ENCODE measurements at places on chromosomes 13 and 19.

DNA sequence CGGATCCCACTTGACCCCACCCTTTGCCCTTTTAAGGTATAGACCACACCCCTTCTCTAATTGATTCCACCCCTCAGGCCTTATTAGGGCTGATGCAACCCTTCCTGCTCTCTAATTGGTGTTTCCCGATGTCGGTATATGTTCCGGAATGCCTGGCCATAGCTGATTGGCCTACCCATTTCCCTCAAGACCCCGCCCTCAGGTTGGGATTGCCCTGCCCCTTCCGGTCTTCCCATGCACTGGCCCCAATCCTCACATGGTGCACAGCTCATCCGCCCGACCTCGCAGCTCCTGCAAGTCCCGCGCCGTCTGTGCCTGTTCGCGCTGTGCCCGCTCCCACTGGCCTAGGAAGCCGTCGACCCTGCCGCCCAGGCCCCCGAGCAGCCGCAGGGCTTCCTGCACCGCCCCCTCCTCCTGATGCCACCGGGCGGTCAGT, 18.1 kb downstream of the TSKS start:
- DNase-seq: no peak

DNA sequence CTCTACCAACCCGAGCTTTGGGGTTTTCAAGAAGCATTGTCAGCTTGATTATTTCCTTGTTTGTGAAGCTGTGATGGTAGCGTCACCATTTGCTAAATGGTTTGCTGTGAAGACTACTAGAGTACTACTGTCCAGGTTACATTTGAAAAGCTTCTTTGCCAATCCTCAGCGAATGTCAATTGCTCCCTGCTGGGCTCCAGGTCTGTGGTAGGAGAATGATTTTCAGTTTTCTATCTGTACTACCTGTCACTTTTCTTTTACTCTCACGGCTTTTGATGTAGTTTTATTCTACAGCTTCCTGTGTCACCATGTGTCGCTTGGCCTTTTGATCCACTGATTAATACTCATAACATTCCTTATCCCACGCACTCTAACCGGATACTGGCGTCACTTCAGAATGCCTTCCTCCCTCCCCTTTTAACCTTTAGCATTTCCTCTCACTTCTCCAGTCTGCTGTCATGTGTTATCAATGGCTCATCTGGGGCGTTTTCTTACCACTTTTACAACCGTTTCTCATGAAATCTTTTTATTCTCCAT, 7.5 kb upstream of the GPR183 start:
- peak; percentile 57 for DNase-seq

DNA sequence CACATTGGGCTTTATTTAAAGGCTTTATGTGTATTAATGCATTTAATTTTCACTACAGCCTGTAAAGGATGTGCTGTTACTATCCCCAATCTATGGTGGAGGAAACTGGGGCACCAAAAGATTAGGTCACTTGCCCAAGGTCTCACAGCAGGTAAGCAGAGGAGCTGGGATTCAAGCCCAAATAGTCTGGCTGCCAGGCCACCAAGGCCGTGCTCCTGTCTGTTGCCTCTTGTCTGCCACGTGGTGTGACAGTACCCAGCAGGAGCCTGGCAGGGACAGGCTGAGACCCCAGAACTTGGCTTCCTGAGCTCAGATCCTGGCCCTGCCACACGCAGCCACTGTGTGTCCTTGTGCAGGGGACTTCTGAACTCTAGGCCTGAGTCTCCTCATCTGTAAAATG, 4.5 kb downstream of the NTN5 start:
- no peak for DNase-seq

- peak; percentile 37 for DNase-seq
These were observed 14.9 kb upstream of the IL4I1 start for GRCh38 chr19:49911381-49912145.

GRCh38 chr13:111114362-111115060, 599 bp upstream of the ARHGEF7 start:
- DNase-seq: no peak

GRCh38 chr19:10565028-10565566, 713 bp downstream of the KRI1 start:
- DNase-seq: peak; percentile 65
